Fibroblast of the aortic adventitia (primary cell): ENCODE measurements at places on chromosomes 5 and 9.

DNA sequence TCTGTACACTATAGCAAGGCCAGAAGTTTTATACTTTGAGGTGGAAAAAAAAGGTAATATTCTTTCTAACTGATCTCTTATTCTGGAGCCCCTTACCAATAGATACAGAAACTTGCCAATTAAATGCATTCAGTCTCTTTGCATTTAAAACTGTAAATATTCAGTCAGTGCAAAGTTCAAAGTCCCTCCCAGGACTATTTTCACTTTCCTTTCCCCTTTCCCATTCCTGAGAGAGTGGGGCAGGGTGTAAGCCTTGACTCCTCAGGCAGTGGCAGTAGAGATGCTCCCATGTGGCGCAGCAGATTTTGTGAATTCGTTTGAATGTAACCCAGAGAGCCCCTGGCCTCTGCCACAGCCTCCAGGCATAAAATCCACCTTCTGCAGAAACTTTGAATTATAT, 29.9 kb downstream of the CETN3 start:
- DNase-seq: no peak

GRCh38 chr9:24245988-24246387, 299.7 kb downstream of the IZUMO3 start:
- DNase-seq: peak; percentile 10

DNA sequence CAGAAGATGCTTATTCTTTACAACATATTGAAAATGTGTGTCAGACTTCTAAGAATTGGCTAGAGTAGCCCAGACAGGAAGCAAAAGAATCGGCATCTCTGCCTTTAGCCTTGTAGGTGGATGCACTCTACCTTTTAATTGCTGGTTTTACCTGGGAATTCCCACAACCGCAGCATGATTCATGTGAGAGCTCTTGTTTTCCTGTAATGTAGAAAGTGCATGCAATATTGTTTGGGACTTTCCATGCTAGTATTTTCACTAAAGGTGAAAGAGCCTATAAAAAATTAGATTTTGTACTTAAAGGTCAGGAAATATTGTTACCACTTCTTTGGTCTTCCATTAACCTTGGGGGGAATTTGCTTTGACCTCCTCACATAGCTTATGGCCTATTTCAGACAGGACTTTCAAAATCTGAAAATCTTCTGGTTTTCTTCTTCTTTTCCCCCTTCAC, 89.8 kb downstream of the NTRK2 start:
- DNase-seq: no peak

GRCh38 chr5:27568811-27569210, 530.4 kb upstream of the CDH9 start:
- DNase-seq: peak; percentile 45

GRCh38 chr5:9318031-9318430, 227.8 kb downstream of the SEMA5A start:
- no peak for DNase-seq

DNA sequence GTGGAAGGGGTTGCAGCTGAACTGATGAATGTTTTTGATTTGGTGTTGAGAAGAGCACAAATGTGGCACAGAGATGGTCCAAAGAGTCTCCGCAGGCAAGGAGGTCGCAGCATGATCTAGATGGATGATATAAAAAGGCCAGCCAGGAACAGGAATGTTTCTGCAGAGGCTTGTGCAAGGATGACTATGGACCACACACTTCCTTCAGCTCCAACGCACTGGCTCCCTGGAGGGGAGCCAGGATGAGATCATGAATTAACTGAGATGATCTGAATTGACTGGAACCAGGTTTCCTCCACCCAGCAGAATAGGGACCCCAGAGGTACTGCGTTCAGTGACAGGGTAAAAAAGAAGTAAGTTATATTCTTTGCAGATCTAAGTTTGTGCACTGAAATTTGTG, 89.0 kb downstream of the ARSB start:
- peak; percentile 71 for DNase-seq

- no peak for DNase-seq
Measured at GRCh38 chr9:83706676-83707517, 861 bp downstream of the UBQLN1 start.

- no peak for DNase-seq
Measured at GRCh38 chr5:61289669-61290306, 42.3 kb upstream of the ZSWIM6 start.

GRCh38 chr5:83517072-83517687, 45.6 kb downstream of the VCAN start:
- peak; percentile 43 for DNase-seq

DNA sequence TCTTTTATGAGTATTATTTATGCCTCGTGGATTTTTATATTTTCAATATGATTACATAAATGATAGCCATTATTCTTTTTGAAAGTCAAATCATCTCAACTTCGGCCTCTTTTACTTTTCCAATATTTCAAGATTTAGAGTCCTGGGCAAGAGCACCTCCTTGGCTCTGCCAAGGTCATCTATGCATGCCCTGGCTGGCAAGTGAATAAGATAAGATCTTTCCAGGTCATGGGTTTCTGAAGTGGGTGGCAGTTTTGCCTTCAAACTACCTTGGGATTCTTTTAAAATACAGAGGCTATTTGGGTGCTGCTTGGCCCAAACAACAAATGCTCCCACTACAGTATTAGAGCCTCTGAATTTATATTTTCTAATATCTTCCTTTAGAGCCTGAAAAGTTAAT, 95.4 kb downstream of the CWC27 start:
- DNase-seq: no peak

DNA sequence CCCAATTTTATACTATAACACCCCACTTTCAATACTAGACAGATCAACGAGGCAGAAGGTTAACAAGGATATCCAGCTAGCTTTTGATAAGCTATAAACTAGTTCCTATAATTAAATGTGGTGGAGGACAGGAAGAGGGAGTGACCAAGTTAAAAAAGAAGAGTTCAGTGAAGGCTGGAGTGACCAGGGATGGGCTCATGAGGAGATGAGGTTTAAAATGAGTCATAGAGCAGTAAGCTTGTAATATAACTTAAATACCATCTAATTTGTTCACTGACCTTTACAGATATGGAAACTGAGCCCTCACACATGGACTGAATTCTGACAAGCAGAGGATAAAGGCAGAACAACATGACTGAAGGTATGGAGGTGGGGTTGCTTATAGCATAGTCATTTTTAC, 284.5 kb downstream of the SPATA31D1 start:
- DNase-seq: peak; percentile 34

DNA sequence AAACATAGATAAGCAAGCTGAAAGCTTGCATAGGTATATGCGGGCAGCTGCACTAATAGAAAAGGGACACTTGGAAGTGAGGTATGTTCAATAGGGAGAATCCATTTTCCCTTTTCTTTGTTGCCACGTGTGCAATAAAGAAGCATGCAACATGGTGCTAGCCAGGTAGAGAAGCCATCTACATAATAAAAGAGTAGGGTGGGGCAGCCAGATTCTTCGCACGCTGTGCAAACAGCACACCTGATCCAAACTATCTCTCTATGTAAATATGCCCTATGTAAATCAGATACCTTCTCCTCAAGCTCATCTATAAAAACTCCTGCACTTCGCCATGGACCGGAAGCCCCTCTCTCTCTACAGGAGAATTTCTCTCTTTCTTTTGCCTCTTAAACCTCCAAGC, 91.9 kb upstream of the C9orf72 start:
- DNase-seq: no peak

DNA sequence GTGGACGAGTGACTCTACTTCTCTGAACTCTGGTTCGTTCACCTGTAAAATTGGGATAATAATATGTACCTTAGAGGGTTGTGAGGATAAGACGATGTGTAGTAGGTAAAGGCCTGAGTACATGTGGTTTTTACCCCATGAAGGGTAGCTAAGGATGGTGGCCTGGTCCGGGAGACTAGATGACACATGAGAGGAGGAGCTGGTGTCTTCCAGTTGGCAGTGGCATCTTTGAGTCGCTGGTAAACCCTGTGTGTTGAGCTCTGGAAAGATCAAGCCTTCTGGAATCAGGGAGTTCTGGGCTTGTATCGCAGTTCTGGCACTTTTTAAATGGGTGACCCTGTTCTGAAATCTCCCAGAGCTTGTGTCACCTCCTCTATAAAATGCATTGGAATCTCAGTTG, 166.4 kb upstream of the ZNF618 start:
- DNase-seq: no peak

DNA sequence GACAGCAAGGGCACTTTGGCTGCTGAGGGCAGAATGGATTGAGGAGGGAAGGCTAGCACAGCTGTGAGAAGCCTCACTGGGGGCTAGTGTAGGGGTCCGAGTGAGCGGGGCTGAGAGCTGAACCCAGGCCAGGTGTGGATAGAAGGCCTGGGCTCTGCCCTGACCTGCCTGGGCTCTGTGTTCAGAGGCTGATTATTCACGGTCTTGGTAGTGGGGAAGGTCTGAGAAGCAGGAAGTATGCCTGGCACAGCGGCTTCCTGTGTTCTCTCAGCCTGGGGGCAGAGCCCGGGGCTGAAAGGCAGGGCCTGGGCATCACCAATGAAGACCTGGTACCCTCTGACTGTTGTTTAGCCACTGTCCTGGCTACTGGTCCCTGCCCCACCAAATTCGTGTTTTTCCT, 136.4 kb upstream of the TBC1D2 start:
- no peak for DNase-seq

- no peak for DNase-seq
Measured at GRCh38 chr5:174315471-174315870, 270.0 kb downstream of the NSG2 start.

GRCh38 chr5:120456006-120456405, 8.1 kb upstream of the PRR16 start:
- DNase-seq: no peak

DNA sequence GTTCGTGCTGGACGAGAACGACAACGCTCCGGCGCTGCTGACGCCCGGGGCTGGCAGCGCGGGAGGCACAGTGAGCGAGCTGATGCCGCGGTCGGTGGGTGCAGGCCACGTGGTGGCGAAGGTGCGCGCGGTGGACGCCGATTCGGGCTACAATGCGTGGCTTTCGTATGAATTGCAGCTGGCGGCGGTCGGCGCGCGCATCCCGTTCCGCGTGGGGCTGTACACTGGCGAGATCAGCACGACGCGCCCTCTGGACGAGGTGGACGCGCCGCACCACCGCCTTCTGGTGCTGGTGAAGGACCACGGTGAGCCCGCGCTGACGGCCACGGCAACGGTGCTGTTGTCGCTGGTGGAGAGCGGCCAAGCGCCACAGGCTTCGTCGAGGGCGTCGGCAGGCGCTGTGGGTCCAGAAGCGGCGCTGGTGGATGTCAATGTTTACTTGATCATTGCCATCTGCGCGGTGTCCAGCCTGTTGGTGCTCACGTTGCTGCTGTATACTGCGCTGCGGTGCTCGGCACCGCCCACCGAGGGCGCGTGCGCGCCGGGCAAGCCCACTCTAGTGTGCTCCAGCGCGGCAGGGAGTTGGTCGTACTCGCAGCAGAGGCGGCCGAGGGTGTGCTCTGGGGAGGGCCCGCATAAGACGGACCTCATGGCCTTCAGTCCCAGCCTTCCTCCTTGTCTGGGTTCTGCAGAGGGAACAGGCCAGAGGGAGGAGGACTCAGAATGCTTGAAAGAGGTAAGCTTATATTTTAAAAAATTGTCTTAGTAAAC, 2.2 kb downstream of the PCDHA13 start:
- DNase-seq: no peak

DNA sequence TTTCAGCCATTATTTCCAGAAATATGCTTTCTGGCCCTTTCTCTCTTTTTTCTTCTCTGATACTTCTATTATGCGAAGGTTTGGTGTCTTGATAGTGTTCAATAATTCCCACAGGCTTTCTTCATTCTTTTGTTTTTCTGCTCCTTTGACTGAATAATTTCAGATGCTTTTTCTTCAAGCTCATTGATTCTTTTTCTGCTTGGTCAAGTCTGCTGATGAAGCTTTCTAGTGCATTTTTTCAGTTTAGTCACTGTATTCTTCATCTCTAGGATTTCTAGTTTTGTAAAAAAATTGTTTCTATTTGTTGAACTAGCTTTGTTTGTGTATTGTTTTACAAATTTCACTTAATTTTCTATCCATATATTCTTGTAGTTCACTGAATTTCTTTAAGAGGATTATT, 304.0 kb upstream of the TARS1 start:
- DNase-seq: no peak

DNA sequence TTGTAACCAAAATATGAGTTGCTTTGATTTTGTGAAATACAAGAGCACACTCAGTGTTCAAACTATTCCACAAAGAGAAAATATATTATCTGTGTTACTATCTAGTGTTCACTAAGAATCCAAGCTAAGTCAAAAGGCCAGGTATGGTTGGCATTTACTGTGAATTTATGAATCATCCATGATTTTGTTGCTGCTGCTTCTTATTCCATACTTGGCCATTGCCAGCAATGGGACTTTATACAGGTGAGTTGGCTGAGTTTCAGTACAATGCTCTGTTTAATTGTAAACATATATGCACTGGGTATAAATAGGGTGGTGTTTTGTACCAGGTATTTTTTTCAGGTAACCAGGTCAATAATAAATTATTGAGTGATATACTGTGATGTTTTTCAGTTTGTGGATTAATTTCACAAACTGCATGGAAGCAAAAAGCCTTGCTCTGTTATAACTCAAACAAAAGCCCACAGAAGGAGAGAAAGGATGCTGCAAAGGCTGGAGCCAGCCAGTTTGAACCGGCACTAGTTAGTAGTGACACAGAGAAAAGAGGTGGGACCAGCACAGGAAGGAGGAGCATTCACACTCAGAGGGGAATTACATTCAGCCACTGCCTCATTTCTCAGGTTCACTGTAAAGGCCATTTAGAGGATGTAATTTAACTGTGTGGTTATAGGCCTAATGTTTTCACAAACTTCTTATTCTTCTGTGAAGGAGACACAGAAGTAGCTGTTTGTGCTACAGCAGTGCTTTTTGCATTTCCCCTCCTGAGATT, 381.8 kb downstream of the ADGRV1 start:
- DNase-seq: peak; percentile 5

GRCh38 chr5:141711687-141712086, 29.7 kb upstream of the ARAP3 start:
- DNase-seq: no peak

DNA sequence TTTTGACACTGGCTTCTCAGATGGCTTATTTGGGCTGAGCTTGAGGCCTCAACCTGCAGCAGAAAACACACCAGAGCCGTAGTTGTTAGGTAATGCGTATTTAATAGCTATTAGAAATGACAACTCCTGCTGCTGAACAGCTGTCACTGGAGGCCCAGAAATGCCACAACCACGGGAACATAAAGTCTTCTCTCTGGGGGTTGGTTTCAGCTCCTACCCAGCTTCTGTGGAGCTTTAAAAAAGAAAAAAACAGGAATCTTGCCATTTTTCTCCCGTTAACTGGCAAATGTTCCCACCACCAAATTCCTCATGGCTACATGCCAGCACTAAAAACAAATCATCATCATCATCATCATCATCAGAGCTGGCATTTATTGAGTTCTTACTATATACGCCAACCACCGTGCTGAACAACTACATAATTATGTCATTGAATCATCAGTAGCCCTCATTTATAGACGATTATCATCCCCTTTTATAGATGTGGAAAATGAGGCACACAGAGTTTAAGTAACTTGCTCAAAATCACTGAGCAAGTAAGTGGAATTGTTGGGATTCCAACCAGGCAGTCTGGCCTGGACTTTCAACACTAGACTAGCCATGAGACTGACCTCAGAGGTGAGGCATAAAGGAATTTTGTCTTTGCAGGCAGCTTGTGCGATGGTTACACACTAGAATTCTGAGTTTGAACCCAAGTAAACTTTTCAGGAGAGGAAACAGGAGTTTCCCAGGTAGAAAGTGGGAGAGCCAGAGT, 185.3 kb upstream of the WWC1 start:
- no peak for DNase-seq
